ENCODE measurements at places on chromosomes 12 and 14. TPM values are rescaled to one million over a fixed set of nuclear protein-coding genes. Genes with fewer than 3 reads are reported as not detected.

GRCh38 chr14:51521764-51522163 lies 129.9 kb upstream of the FRMD6 start:
- no peak for DNase-seq
- no peaks in the 10 kb centered on the region for H3K27me3 ChIP-seq

Gene COX6A1
- 432 TPM for total RNA-seq

GRCh38 chr12:94384030-94384429 lies 75.6 kb downstream of the CEP83 start:
- DNase-seq = no peak
- no peaks in the 10 kb centered on the region for H3K4me1 ChIP-seq
- H3K27ac ChIP-seq = no peak overlapping the region
- no peaks in the 10 kb centered on the region for H3K27me3 ChIP-seq
- no peak overlapping the region for H3K4me3 ChIP-seq

- no peak for DNase-seq
- no peak overlapping the region for H3K27ac ChIP-seq
- no peak overlapping the region for H3K4me3 ChIP-seq
- H3K36me3 ChIP-seq = no peaks in the 10 kb centered on the region
- no peaks in the 10 kb centered on the region for H3K27me3 ChIP-seq
- H3K4me1 ChIP-seq = no peaks in the 10 kb centered on the region
Observed at GRCh38 chr12:93622485-93622884, 50.0 kb downstream of the SOCS2 start.

DNA sequence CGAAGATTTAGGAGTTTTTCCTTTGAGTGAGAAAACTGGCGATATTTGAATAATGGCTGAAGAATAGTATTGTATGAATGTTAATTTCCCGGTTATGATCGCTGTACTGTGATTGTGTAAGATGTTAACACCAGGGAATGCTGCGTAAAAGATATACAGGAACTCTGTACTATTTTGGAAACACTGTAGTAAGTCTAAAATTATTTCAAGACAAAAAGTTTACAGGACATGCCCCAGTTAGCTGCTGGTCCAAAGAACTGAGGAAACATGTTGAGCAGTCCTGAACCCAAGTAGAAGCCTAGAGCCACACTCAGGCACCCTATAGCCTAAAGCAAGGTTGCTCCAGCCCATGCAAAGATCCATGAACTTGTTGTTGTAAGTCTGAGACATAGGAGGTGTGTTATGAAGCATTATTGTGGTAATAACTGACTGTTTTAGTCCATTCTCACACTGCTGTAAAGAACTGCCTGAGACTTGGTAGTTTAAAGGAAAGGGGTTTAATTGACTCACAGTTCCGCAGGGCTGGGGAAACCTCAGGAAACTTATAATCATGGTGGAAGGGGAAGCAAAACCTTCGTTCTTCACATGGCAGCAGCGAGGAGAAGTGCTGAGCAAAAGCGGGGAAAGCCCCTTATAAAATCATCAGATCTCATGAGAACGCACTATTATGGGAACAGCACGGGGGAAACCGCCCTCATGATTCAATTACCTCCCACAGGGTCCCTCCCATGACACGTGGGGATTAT lies 99.8 kb upstream of the RESF1 start:
- DNase-seq = no peak
- H3K4me3 ChIP-seq = no peak overlapping the region
- no peaks in the 10 kb centered on the region for H3K27me3 ChIP-seq
- H3K4me1 ChIP-seq = no peaks in the 10 kb centered on the region
- H3K36me3 ChIP-seq = no peaks in the 10 kb centered on the region

Gene CREBL2
- total RNA-seq = 45.7 TPM

GRCh38 chr12:133231001-133231400 lies 4.7 kb downstream of the ANHX start:
- DNase-seq = no peak
- no peaks in the 10 kb centered on the region for H3K36me3 ChIP-seq
- H3K27me3 ChIP-seq = no peaks in the 10 kb centered on the region
- no peaks in the 10 kb centered on the region for H3K4me1 ChIP-seq
- H3K27ac ChIP-seq = no peak overlapping the region

DNA sequence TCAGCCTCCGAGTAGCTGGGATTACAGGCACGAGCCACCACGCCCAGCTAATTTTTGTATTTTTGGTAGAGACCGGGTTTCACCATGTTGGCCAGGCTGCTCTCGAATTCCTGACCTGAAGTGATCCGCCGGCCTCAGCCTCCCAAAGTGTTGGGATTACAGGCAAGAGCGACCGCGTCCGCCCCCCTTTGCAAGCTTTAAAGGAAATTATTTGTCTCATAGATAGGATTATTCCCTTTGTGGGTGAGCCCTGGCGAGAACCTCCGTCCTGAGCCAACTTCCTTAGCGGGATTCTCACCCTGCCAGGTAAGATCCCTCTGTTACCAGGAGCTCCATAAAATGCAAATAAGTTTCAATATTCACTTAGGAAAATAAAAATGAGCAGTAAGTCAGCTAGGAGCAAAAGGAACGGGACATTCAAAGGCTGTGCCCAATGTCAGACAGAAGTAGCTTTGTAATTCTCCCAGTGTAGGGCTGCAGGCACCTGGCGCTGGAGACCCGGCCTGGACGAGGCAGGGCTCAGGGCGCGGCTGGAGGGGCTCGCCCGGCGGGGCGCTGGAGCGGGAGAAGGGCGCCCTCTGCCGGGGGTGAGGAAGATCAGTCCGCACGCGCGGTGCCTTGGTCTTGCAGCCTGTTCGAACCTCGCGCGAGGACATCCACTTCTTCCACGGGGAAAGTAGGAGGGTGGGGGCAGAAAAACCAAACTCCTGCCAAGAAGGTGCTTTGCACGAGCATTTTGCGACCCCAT lies 47.2 kb upstream of the PLXNC1 start:
- H3K4me1 ChIP-seq = no peaks in the 10 kb centered on the region
- H3K27me3 ChIP-seq = no peaks in the 10 kb centered on the region
- H3K36me3 ChIP-seq = no peaks in the 10 kb centered on the region
- DNase-seq = peak; percentile 88

GRCh38 chr14:105042813-105043212 lies 21.9 kb upstream of the CDCA4 start:
- no peak for DNase-seq
- H3K4me1 ChIP-seq = peaks cover 3% of the 10 kb centered on the region

DNA sequence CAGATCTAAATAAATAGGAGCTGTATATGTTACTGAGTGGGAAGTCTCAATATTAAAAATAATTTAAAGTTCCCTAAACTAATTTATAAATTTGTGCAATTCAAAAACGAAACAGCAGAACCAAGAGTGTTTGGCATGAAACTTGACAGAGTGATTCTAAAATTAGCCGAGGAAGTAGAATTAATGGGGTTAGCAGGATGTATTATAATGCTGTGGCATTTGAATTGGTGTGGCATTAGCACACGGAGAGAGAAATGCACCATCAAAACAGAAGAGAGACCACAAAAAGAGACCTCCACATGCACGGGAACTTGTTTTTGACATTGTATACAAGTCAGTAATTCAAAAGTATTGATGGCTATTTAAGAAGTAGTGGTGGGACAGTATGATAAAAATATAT lies 366.0 kb upstream of the RGS6 start:
- no peak overlapping the region for H3K27ac ChIP-seq
- no peaks in the 10 kb centered on the region for H3K27me3 ChIP-seq
- no peaks in the 10 kb centered on the region for H3K4me1 ChIP-seq
- H3K4me3 ChIP-seq = no peak overlapping the region
- no peak for DNase-seq
- H3K36me3 ChIP-seq = no peaks in the 10 kb centered on the region

- no peak within 1 kb of the TSS for H3K4me3 ChIP-seq
- no peak within 1 kb of the TSS for H3K27ac ChIP-seq
- no peaks in the 10 kb centered on the region for H3K27me3 ChIP-seq
- no peaks in the 10 kb centered on the region for H3K4me1 ChIP-seq
- no peak for DNase-seq
- H3K36me3 ChIP-seq = no peaks in the 10 kb centered on the region
Observed at GRCh38 chr12:50842637-50843493, at the start of gene TMPRSS12. TSS of gene TMPRSS12 (plus strand) at chr12:50842926. CDS start at chr12:50842965, 39 bp downstream.

- no peak for DNase-seq
- no peaks in the 10 kb centered on the region for H3K36me3 ChIP-seq
- no peak overlapping the region for H3K4me3 ChIP-seq
- H3K4me1 ChIP-seq = no peaks in the 10 kb centered on the region
- no peak overlapping the region for H3K27ac ChIP-seq
Observed at GRCh38 chr14:53167602-53168328, 14.6 kb upstream of the DDHD1 start.

Data from sigmoid colon (tissue), 7 donors.